ENCODE measurements at places on chromosomes 12 and 14. TPM values are rescaled to one million over a fixed set of nuclear protein-coding genes. Genes with fewer than 3 reads are reported as not detected.

The SELPLG gene
- polyA plus RNA-seq = not detected

The HOXC6 gene
- not detected for polyA plus RNA-seq

The PLEKHG7 gene
- not detected for polyA plus RNA-seq

The CDKN3 gene
- polyA plus RNA-seq = 16.0 TPM

The GYS2 gene
- polyA plus RNA-seq = not detected

The NTS gene
- polyA plus RNA-seq = not detected

Measured in Purkinje cell (primary cell).